ENCODE measurements at places on chromosomes 3 and 15.

GRCh38 chr15:77710637-77711036 lies 77.9 kb upstream of the LINGO1 start:
- DNase-seq = no peak

DNA sequence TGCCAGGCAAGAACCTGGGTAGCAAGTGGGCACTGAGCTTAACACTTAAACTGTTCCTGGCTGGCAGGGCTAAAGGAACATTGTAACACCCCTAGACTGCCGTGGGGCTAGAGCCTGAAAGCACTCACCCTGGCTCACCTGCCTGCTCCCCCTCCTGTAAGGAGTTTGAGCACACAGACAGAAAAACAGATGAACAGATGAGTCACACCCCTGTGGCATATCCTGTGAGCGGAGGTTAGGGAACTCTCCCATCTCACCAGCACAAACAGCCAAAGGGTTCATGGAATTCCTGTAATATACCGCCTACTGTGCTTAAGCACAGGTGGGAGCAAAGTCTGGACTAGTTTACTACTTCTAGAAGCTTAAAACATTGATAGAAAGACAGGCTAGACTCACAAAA lies 300.1 kb downstream of the ROBO1 start:
- no peak for DNase-seq

DNA sequence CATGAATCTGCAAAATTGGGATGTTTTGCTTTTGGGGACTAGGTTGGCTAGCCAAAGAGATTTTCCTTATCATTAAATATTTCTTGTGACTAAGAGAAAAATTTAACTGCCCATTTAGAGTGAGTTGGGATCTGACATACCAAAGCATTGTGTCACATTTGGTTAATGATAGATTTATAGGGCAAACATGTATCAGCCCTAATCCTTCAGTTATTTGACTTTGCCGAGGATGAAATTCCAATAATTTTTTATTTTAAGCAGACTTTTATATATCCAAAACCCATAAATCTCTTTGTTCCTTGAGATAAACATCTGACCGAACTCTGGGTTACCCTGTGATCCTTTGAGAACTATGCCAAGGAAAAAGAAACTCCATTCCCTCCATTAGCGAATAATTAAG lies 218.9 kb downstream of the CDIN1 start:
- no peak for DNase-seq

DNA sequence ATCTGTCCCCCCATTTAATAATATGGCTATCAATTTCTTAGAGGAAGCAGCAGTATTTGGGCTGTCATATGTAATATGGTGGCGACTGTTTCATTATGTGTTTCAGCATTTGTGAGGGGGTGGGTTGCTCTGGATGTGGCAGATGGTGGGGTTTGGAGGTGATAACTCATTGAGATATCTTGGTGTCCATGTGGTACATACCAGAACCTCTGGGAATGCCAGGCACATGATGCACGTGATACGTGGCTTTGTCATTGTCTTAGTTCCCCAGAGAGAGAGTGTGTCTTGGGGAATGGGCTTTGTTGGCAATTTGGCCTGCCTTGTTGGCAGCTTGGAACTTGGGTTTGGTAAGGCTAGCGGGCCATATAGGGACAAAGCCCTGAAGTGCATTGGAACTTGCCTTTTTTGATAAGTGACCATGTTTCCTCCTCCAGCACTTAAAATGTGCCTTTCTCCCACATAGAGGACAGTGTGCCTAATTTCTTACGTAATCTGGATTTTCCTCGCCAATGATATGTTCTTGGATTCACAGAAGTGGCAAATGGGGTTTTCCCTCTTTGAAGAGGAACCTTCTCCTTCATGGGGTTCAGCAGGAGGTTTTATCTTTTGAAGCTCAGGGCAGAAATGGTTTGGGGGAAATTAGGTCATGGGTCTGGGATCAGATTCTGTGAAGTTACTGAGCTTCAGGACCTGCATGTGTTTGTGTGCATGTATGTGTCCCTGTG lies 79.5 kb downstream of the DNASE1L3 start:
- DNase-seq = no peak

DNA sequence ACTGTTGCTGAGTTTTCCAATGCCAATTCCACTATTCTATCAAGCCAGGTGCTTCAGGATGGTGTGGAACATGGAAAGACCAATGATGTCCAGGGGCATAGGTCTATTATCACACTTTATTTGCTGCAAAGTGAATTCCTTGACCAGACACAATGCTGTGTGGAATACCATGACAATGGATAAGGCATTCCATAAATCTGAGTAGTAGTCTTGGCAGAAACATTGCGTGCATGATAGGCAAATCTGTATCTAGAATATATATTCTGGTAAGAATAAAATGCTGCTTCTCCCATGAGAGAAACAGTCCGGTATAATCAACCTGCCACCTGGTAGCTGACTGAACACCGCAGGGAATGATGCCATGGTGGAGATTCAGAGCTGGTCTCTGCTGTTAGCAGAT lies 70.0 kb upstream of the ALDH1A3 start:
- no peak for DNase-seq

DNA sequence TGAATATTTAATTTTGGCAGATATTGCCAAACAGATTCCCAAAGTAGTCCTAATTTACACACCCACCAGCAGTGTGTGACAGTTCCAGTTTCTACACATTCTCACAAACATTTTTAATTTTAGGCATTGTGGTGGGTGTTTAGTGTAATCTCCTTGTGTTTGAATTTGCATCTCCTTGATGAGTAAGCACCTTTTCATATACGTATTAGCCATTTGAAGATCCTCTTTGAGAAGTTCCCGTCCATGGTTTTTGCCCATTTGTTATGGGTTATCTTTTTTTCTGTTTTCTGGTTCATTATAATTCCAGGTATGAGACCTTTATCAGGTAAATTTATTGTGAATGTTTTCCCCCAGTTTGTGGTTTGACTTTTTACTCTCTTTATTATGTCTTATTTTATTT lies 2.3 kb upstream of the TM4SF19 start:
- no peak for DNase-seq

DNA sequence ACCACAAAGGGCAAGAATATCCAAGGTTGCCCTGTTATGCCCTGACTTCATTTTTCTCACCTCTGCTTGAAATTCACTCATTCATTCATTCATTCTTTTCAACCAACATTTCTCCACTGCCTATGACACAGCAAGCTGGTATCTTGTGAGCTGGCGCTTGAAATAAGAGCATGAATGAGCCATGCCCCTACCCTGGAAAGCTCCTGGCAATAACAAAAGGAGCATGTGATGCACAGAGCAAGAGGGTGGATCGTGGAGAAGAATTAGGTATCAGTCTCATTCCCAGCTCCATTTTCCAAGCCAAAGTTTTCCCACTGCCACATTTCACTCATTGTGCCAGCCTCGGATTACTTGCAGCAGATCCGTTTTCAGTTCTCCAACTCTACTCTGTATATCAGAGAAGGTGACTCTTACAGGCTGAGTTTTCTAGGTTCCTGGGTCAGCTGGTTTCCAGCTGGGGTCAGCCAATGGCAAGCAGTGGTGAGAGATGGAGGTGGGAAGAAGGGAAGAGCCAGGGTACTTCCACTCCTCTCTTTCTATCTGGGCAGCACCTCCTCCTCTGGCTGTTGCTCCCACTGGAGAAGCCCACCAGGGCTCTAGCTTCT lies 144.8 kb downstream of the SUCLG2 start:
- DNase-seq = no peak

DNA sequence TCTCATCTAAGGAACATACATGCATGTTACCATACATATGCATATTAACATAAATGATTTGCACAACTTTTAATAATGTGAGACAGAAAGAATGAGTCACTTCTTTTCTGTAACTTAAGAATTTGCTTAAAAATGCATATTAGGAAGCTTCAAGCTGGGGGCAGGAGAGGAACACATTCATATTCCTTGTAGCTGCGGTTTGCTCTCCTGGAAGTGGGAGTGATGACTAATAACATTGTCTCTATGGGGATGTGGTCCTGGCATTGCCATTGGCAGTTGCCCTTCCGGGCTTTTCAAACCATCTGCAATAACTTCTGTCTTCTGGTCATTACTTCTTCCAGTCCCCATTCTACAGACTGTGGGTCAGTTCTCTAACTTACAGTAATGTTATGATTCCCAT lies 15.6 kb downstream of the CHST2 start:
- no peak for DNase-seq

- no peak for DNase-seq
Observed at GRCh38 chr3:45153658-45154437, 7.7 kb upstream of the CDCP1 start.

DNA sequence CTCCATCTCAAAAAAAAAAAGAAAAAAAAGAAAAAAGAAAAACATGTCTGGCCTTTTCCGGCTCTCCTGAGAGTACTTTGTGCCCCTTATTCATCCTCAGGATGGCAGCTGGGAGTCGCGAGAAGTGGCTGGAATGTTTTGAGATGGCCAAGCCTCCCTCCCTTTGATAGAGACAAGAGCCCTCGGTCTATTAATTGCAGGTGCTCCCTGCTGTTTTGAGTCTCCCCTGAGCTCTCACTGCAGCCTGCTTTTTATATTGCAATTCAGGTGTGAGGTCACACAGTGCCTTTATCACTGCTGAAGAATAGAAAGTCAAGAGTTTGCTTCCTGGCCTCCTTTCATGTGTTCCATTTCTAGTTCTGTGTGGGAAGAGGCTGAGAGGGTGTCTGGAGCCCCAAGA lies 10.9 kb downstream of the CA12 start:
- no peak for DNase-seq

GRCh38 chr3:175495331-175495730 lies 636.2 kb downstream of the NAALADL2 start:
- DNase-seq = no peak

- DNase-seq = no peak
Observed at GRCh38 chr15:32743411-32744140, 25.8 kb downstream of the GREM1 start.

- DNase-seq = no peak
Observed at GRCh38 chr15:90716317-90716975, 700 bp upstream of the BLM start.

DNA sequence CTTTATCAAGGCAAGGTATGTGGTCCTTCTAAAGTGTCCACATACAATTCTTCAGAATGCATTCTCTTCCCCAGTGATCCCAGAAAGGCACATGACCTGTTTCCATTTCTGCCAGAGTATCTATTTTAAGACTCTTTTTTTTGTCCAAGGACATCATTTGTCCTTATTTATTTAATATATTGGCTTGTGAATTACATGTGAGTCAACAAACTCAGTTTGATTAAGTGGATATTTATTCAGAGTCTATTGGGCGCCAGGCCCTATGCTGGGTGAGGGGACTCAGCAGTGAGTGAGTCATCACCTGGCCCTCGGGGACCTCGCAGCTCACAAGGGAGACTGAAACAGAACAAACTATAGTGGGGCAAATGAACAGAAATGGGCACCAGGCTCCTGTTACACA lies 136.8 kb downstream of the SNRK start:
- DNase-seq = no peak

DNA sequence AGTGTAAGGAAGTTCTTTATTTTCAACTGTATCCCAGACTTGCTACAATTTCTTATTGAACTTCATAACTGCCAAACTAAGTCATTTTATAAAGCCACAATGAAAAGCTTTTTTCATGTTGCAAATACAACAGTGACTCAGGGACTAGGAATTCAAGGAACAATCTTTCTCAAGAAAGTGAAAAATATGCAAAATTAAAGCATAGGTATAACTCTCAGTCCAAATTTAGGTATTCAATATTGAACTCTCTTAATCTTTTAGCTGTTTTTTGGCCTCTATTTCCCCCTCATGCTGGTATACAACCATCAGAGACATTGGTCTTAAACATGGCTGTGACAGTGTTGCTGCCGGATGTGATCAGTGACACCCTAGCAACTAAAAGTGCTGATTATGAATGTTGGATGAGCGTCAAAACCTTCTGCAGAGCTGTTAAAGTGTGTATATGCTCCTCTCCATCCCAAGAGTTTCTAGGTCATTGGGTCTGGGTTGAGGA lies 476.9 kb downstream of the ZNF385D start:
- no peak for DNase-seq

GRCh38 chr3:9347081-9347480 lies 15.8 kb upstream of the THUMPD3 start:
- no peak for DNase-seq
